Left colon (tissue), 2 donors: ENCODE measurements at places on chromosomes 3 and 15. TPM values are rescaled to one million over a fixed set of nuclear protein-coding genes. Genes with fewer than 3 reads are reported as not detected.

DNA sequence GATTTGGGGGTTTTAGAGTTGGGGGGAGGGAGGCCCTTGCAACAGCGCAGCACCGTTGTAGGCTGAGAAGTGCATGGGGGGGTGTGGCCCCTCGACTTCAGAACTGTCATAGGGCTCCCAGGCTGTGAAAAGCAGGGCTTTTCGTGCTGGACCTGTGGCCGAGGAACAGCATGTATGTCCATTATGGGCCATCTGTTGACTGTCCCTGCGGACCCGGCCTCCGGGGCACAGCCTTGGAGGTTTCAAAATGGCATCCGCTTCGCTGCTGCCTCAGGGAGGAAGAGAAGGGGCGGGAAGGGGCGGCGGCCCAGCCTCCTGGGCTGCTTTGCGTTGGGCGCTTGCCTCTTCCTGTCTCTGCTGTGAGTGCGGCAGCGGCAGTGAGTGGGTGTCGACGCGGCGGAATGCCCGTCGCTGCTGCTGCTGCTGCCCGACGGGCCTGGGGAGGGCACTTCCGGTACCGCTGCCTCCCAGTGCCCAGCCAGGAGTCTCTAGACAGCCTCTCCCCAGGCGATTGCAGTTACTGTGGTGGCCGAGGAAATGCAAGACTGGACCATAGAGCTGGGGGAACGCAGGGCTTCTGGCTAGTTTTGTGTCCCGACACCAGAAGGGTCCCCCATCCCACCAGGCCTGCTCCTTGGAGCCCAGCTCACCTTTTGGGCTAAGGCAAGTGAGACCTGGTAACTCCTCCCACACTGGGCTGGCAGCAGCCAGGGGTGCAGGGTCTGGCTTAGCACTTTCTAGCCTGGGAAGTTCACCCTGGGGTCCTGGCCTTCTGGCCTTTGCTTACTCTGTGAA is 1.9 kb downstream of the GNAI2 start:
- peak; percentile 83 for DNase-seq

GRCh38 chr3:45488591-45488990 is 100.2 kb downstream of the LARS2 start:
- DNase-seq: no peak

- DNase-seq: no peak
These were observed 113.7 kb upstream of the TPRG1 start for GRCh38 chr3:189058071-189058470.

GRCh38 chr3:58214484-58215316 is 3.9 kb upstream of the DNASE1L3 start:
- no peak for DNase-seq

GCSAM gene
- total RNA-seq: 0.50 TPM

MAP1A gene
- total RNA-seq: 1.9 TPM

ZBBX gene
- not detected for total RNA-seq

CYP8B1 gene
- total RNA-seq: not detected

RETNLB gene
- total RNA-seq: 58.5 TPM

FHIT gene
- total RNA-seq: 17.2 TPM

ARGFX gene
- not detected for total RNA-seq
